ENCODE measurements at places on chromosomes 3 and 15.

DNA sequence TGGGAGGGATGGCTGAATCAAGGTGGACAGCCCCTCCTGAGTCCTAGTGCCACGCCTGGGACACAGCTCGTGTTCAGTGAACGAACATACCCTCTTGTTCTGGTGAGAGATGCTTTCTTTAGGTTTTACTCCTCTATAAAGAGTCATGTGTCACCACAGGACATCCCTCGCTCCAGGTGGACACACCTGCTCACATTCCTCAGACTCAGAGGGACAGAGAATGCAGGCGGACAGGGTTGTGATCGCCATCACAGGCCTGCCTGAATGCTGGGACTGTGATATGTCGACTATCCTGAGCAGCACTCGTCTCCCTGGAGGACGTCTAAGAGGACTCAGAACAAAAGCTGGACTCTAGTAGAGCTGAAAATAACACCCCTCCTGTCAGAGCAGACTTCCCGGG is 96.4 kb upstream of the SNRPA1 start:
- no peak for DNase-seq

DNA sequence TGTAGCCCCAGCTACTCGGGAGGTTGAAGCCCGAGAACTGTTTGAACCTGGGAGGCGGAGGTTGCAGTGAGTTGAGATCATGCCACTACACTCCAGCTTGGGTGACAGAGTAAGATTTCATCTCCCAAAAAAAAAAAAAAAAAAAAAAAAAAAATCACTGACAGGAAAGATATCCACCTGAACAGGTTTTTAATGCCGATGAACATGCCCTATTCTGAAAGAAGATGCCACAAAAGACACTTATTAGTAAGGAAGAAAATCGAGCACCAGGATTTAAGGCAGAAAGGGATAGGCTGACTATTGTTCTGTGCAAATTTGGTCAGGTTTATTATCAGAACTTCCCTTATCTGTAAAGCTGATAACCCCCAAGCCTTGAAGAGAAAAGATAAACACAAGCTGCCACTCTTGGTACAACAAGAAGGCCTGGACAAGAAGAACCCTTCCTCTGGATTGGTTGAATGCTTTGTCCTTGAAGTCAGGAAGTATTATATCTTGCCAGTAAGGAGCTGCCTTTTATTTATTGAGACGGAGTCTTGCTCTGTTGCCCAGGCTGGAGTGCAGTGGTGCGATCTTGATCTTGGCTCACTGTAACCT is 2.7 kb upstream of the PARP16 start:
- no peak for DNase-seq

DNA sequence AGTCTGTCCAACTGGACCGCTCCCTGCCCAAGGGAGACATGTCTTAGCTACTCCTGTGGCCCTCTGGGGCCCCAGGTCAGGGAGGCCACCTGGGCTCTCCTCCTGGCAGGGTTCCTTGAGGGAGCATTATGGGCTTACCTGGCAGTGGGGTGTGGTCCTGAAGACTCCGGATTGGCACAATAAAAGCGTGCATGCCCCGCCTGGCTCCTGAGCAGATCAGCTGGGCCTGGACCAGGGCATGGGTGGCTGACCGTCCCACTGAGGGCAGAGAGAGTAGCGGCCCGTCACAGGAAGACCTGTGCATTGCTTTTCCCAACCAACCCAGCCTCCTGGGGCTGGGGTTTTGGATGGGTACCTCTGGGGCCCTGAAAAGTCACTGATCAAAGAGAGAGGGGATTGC is 5.4 kb downstream of the ACOX2 start:
- no peak for DNase-seq

- no peak for DNase-seq
Observed at GRCh38 chr3:78822726-78823125, 945.1 kb downstream of the ROBO1 start.

- no peak for DNase-seq
Observed at GRCh38 chr15:99616773-99617342, 51.1 kb downstream of the MEF2A start.

DNA sequence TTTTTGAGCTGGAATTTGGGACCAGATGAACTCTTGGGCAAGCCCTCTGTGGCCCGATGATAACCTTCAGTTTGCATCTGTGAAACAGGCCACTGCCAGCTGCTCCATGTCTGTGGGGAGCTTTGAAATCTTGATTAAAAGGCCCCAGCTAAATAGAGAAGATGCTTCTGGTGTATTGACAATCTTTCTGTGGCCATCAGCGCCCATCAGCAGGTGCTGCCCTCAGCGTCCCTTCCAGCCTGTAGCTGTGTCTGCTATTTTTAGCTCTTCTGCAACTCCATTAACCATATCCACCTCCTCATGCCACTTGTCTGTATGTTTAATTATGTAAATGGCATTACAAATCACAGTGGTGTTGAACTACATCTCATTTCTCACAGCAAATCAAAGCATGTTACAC is 54.0 kb downstream of the CHCHD6 start:
- DNase-seq: no peak

GRCh38 chr15:81152339-81152738 is 18.3 kb downstream of the CFAP161 start:
- no peak for DNase-seq

DNA sequence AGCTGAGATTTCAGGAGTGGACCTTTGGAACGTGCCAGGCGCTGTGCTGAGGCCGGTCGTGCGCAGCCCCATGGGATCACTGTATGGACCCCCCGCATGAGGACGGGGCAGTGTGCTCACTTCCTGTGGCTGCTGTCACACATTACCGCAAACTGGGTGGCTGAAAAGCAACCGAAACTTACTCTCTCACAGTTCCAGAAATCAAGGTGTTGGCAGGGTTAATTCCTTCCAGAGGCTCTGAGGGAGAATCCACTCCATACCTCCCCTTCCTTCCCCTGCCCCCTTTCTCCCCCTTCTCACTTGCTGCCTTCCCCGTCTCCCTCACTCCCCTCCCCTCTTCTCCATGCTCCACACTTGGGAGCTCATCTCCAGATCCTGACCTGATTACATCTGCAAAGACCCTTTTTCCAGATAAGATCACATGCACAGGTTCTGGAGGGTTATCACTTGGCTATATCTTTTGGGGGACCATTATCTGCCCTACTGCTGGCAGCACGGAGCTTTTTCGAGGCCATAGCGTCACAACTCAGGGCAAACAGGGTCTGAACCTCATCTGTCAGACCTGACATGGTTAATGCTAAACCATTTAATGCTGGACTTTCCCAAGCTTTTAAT is 41.2 kb downstream of the KLF13 start:
- no peak for DNase-seq

- peak; percentile 31 for DNase-seq
Observed at GRCh38 chr3:52204337-52205073, 6.5 kb downstream of the ALAS1 start.

- no peak for DNase-seq
Observed at GRCh38 chr3:190970560-190970959, 108.1 kb upstream of the GMNC start.

GRCh38 chr15:63407612-63408011 is 26.0 kb upstream of the CA12 start:
- no peak for DNase-seq
